ENCODE measurements at places on chromosomes 7 and 10.

DNA sequence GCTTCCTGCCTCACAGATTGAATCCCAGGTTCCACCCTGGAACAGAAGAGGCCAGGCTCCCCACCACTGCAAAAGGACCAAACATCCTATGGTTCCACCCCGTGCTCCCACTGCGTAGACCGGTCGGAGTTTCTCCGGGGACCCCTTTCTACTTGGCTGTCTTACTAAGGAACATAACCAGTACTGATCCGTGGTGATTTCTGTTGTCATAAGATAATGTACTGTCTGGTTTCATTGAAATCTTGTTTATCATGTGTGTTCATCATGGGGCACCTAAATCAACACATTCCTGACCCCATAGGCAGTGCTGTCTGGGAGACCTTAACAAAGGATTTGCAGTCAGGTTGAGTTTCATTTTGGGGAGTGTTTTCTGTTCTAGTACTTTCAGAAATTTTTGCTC is 104.5 kb downstream of the CHN2 start:
- DNase-seq, result no peak

GRCh38 chr10:51907361-51907760 is 208.0 kb upstream of the CSTF2T start:
- no peak for DNase-seq

DNA sequence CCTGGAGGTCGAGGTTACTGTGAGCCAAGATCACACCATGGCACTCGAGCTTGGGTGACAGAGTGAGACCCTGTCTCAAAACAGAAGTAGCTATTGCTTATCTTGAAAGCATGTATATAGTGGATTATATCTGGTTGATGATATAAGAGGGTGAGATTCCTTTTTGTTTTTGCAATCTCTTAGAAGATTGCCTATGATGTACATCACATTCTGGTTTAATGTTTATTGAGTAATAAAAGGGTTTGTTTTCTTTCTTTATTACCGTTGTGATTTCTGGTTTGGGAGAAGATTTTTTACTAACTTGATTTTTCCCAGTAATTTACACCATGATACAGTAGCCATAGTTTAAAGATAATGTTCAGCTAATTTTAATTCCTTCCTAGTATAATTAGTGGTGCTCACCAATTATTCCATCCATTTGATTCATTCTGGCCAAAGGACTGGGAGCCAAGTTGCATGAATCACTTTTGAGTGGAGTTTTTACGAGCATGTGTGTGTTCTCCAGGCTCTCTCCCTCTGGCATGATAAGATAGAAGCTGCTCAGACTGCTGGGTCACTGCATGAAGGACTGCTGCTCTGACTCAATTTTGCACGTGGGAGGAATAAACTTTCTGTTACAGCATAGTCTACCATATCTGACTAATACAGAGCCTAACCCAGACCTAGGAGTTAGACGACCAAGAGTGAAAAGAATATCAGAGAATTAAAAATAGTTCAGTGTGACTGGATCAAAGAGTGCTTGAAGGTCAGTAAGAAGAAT is 13.5 kb upstream of the TSPAN13 start:
- DNase-seq, result no peak

GRCh38 chr10:117007080-117007479 is 2.1 kb upstream of the SHTN1 start:
- DNase-seq, result no peak

- DNase-seq, result no peak
These were observed 176.2 kb downstream of the RTKN2 start for GRCh38 chr10:62092301-62093030.

- no peak for DNase-seq
These were observed 15.1 kb upstream of the ATE1 start for GRCh38 chr10:121942749-121943416.

DNA sequence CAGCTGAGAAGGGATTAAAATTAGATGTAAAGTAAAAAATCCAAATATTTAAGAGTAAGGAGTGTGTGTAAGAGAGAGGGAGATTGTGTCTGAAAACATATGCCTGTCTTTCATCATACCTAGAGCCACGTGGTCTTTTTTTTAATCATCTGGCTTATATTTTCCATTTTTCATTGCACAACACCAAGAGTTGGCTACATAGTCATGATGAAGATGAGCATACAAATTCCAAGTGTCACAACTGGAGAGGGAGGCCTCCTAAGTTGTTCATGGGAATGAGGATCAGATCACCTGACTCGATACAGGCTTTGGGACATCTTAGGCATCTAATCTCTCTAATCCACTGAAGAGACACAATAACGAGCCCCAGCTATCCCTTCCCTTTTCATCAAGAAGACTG is 47.2 kb upstream of the CCDC3 start:
- no peak for DNase-seq

GRCh38 chr10:44463511-44464121 is 78.7 kb upstream of the CXCL12 start:
- DNase-seq, result no peak

DNA sequence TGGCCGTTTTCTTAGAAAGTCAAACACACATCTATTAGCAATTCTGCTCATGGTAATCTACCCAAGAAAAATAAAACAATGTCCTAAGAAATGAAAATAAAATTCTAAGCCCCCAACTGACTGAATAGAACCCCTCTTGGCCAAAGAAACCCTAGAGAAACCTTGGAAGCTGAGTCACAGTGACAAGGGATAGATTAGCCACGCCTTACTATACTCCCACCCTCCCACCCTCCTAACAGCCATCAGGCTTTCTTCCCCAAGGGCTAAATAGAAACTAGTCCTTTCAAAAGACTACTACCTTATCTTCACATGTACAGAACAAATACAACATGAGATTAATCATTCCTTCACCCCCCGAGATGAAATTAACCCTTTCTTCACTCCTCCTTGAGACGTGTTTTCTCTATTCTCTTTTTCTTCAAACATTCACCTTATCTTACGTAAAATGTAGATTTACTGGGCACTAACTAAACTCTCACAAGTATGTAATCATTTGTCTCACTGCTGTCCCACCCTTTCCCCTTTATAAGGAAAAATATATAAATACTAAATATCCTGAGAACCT is 57.5 kb downstream of the HTR7 start:
- no peak for DNase-seq

All from activated CD8-positive, alpha-beta memory T cell treated with anti-CD3 and anti-CD28 coated beads, Interleukin-2, amount 50 U/mL, for 4 hours (primary cell).